ENCODE measurements at places on chromosomes 5 and 9.

GRCh38 chr9:16976427-16976826, 106.0 kb upstream of the BNC2 start:
- DNase-seq = no peak

- no peak for DNase-seq
These were observed 67.8 kb downstream of the LHX2 start for GRCh38 chr9:124079176-124079925.

DNA sequence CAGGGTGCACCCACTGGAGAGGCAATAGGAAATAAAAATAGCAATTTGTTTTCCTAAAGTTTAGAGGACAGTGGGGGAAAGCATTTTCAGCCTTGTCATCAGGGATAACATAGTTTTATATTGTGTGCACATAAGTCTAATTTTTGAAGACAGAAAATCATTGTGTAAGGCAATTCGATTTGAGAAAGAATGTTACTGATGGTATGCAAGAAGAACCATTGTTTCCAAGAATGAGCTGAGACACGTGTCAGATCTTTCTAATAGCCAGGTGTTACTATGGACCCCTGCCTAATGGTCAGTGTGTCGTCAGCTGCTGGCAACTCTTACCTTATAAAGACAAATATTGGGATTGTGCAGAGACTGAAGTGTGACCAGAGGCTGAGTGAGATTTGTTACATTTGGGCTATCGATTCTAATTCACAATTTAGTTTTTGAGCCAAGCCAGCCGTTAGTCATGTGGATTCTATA, 67.1 kb upstream of the PPP2R2B start:
- no peak for DNase-seq

- DNase-seq = no peak
These were observed 125.4 kb upstream of the ADAMTS16 start for GRCh38 chr5:5014586-5015235.

- no peak for DNase-seq
These were observed 448 bp downstream of the RELL2 start for GRCh38 chr5:141637123-141637766.

GRCh38 chr9:76729116-76729515, 35.1 kb upstream of the PCA3 start:
- DNase-seq = peak; percentile 10

DNA sequence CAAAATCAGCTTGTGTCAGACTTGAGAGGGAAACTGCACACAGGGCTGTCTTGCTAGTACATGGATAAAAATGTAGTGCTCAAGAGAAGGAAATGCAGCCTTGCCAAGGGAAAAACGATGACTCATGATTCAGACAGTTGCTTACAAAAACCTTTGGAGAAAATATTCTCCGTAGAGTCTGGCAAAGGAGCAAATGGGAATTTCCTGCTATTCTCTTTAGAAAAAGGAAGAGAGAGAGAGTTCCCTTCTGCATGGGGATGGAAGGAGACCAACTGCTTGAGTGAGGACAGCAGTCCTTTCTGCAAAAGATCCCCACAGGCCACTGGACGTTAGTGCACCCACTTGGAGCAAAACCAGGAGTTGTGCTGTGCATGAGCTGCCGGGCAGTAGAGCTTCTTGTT, 7.6 kb downstream of the IFNB1 start:
- no peak for DNase-seq

DNA sequence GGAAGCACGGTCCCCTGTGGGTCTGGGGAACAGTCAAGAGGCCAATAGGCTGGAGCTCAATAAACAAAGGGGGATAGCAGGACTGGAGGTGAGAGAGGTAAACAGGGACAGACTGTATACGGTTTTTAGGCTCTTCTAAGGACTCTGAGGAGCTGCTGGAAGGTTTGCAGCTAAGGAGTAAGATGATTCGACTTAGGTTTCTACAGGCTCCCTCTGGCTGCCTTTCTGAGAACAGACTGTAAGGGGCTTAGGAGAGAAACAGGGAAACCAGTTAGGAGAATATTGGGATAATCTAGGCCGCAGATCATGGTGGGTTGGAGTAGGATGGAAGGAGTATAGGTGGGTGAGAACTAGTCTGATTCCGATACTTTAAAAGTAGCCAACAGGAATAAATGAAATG, 10.4 kb downstream of the CDK5RAP2 start:
- no peak for DNase-seq

DNA sequence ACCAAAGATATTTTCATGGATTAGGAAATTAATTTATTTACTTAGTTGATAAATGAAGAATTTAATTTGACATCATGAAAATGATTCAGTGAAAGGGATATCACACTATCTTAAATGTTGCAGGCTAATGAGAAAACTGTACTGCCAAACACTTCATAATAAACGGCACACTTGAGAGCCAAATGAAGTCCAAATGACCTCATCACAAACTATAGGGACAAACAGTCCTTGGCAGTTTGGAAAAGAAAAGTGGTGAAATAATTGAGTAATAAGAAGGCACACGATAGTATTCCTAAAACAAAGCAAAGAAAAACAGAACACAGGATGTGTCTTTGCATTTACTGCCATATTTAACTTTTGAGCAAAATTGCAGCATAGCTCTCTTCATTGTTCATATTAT, 116.9 kb upstream of the TLR4 start:
- DNase-seq = no peak

DNA sequence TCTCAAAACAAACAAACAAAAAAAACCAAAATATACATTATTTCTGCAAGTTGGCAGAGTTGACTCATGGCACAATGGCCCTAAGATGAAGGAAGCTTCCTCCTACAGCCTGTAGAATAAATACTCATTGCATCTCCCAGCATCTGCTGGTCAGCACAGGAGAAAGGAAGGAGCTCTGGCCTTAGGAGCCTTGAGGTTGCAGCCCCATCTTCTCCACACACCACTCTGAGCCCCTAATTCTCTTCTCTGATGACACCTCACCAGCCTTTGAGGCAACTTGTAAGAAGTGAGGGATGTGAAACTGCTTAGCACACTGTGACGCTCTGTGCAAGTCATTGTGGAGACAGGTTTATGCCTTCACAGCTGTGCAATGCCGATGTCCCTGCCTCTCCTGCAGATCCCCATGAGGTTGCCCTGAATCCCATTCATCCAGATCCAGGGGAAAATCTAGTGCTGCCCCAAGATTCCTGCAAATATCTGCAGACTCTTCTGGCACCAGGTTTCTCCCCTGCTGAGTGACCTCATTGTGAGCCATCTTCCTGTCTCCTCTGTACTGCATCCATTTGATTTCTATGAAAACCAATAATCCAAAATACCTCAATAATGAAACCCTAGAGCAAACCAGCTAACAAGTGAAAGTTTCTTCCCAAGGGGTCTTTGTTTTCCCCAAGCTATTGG, 65.3 kb upstream of the TGFBR1 start:
- no peak for DNase-seq

GRCh38 chr9:69168709-69169217, 5.3 kb upstream of the TJP2 start:
- DNase-seq = peak; percentile 77

DNA sequence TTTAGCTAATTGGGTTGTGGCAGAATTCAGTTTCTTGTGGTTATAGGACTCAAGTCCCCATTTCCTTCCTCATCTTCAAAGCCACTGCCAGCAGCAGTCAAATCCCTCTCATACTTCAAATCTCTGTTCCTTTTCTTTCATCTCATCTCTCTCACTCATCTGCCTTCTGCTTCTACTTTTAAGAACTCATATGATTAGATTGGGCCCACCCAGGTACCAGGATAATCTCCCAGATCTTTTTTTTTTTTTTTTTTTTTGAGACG, 8.0 kb upstream of the REEP5 start:
- DNase-seq = no peak

DNA sequence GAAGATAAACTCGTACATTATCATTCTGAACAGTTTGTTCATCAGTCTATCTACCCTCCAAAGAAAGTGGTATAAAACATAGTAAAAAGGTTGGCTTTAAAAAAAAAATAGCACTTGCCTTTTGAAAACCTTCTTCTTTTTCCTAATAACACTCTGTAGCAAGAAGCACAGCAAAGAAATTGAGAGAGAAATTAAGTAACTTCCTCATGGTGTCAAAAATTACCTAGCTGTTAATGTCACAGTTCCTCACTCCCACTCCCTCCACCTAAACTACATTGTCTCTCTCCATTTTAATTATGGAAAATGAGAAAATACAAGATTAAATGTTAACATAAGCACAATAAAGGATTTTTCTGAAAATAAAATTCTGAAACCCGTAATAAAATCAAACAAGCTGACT, 72.2 kb downstream of the CERT1 start:
- no peak for DNase-seq

DNA sequence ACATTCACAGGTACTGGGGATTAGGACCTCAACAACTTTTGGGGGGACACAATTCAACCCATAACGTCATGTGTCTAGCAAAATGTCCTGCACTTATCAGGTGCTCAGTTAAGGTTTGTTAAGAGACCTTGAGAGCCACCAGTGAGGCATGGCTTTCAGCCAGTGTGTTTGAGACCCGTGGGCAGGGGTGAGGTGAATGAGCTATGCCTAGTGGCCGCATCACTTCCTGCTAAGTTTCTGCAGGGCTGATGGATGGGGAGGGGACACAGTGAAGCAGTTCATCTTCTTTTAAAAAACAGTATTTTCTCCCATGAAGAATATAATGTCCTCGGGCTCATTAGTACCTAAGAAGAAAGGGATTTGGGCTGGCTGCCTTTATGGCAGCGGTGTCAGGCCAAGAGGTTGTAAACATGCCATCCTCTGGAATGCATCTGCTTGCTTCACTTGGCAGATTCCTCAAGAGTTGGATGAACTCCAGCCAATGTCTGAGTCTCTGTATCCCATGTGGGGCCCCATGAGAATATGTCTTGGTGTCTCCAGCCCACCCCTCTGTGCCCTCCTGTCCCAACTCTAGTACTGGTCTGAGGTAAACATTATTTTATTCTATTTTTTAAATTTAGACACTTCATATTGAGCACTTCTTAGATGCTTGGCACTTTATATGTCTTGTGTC, 282.2 kb downstream of the CWC27 start:
- DNase-seq = no peak

GRCh38 chr9:13586587-13587374, 307.3 kb upstream of the MPDZ start:
- DNase-seq = no peak

- DNase-seq = no peak
These were observed 13.4 kb downstream of the FLT4 start for GRCh38 chr5:180636016-180636402.

- peak; percentile 66 for DNase-seq
These were observed 6.6 kb upstream of the OTULINL start for GRCh38 chr5:14574891-14575508.

DNA sequence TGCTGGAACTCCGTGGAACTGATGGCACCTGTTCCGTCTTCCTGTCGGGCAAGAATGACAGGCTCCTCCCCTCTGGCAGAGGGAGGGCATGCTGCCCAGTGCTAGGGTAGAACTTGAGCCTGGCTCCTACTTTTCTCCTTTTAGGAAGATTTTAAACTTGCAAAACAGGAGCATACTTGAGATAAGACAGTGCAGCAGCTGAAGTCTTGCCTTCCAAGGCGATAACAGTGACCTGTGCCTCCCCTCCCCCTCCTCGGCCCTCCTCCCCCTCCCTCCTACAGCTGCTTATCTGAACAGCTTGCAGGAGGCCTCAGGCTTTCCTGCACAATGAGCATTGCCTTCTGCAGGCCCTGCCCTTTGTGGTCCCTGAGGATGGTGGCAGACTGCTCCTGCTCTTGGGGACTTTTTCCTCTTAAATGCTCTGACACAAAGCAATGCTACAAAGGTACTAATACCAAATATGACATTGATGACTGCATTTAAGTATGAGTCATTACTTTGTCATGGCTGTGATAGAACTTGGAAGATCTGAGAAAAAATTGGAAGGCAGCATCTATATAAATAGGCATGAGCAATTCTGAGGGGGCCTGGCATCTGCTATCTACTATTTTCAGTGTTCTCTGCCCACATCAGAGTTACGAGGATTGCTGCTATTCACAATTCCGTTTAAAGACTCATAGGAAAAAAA, 2.0 kb downstream of the GADD45G start:
- DNase-seq = peak; percentile 35

- no peak for DNase-seq
These were observed 444.1 kb upstream of the TLE4 start for GRCh38 chr9:79127661-79128060.

DNA sequence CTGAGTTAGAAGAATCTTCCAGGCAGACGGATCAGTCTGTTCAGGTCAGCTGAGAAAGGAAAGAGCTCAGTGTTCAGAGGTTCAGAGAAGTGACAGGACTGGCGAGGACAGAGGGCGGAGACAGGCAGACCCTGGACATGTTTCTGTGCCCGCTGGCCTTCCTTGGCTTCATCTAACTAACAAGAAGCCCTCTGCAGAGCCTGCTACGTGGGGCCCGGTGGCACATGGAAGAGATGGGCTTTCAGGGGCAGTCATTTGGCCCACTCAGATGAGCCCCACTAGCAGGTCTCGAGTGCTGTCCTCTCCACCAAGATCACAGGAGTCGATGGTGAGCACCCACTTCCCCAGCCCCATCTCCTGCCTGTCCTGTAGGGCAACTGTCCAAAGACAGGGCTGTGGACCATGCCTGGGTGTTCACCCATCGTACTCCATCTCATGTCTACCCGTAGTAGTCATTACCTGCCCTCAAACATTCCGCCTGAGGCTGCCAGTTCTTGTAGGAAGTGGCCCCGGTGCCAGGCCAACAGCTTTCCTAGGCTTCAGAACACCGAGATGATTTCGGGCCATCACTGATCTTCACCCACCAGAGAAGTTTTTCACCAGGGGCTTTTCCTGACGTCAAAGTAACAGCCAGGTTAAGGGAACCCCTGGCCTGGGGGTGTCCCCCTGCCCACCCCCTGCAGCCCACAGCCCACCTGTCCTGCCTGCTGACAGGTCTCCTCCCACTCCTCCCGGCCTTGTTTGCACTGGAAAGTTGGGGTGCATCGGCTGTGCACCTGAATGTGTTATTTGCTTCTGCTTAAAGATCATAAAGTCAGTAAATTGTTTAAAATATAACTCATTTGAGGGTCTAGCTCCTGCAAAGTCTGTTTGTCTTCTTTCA, 14.0 kb downstream of the IRX2 start:
- no peak for DNase-seq

- no peak for DNase-seq
These were observed 17.9 kb downstream of the NDUFA8 start for GRCh38 chr9:122141671-122142070.

- no peak for DNase-seq
These were observed 225.6 kb downstream of the SPOCK1 start for GRCh38 chr5:137273511-137273910.

DNA sequence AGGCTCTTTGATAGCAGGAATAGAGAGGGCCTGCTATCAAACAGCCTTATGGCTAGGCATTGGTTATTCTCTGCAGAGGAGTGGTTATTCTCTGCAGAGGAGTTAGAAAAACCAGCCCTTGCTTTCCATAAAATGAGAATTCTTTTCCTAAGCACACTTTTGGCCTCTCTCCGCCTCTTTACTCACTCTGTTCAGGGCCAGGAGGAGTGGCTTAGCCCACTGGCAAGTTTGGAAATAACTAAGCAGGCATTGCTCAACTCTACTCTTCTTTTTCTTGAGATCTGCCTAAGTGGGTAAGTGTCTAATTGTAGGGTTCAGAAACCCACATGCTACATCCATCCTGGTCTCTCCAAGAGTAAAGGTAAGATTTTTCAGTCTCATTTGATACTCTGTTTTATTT, 341.7 kb downstream of the KIAA0825 start:
- DNase-seq = no peak

- DNase-seq = no peak
These were observed 178.4 kb downstream of the PTPRD start for GRCh38 chr9:10434412-10434811.

All from NCI-H2081 (cell line).